ENCODE measurements at places on chromosomes 3 and 15.

GRCh38 chr3:108525256-108525655, 14.9 kb upstream of the MYH15 start:
- DNase-seq = no peak

GRCh38 chr3:13141991-13142412, 68.8 kb upstream of the IQSEC1 start:
- DNase-seq = no peak

GRCh38 chr15:98724048-98724447, 75.7 kb downstream of the IGF1R start:
- no peak for DNase-seq

- no peak for DNase-seq
Observed at GRCh38 chr3:66565301-66565700, 64.5 kb upstream of the LRIG1 start.

GRCh38 chr3:126512916-126513650, 4.5 kb downstream of the UROC1 start:
- no peak for DNase-seq

- no peak for DNase-seq
Observed at GRCh38 chr3:29065211-29065785, 215.6 kb upstream of the RBMS3 start.

- no peak for DNase-seq
Observed at GRCh38 chr3:23258110-23258509, 55.0 kb downstream of the UBE2E2 start.

DNA sequence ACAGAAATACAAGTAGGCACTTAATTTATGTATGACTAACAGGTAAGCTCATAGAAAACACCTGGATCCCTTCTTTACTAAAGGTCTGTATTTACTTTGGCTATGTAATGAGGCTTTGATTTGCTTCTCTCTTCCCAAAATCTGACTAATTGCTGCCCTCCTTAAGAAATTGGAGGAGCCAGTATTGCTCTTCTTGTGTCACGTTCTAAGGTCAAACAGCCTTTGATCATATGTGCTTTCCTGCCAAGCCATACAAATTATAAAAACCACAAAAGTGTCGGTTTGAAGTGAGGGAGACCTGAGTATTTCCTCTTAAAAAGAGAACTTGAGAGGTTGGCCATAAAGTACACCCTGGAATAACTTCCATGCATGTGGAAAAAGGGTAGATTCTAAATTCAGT, 112.1 kb upstream of the MB21D2 start:
- DNase-seq = no peak

DNA sequence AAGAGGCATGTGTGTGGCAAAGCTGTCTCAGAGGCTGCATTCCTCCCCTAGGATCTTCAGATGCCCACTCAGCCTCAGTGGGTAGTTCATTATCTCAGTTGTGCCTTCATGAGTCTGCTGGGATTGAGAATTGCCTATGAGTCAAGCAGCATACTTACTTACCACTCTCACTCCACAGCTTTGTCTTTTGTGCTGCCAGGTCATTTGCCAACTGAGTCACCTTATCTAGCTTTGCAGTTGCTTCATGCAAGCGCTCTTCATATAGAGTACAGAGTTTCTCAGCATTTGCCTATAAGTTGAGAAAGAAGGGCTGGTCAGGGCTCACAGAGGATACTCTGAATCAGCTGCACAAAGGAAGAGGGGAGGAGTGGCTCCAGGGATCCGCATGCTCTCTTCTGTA, 89.5 kb downstream of the MYH15 start:
- no peak for DNase-seq

DNA sequence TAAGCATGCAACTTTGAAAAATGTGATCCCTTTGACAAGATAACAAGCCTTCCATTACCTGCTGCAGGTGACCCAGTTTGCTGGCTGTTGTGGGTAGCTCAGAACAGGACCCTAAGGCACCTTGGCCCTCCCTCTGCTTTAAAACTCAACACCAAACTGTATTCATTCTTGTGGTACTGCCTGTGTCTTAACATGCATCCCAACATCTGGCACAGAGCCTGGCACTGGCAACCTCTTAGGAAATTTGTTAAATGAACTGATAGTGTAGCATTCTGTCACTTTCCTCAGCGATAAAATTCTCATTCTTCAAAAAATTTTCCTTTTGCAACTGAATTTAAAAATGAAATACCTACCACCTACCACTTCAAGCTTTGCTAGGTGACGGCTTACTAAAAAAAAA, 287.3 kb upstream of the ADAMTS9 start:
- no peak for DNase-seq

DNA sequence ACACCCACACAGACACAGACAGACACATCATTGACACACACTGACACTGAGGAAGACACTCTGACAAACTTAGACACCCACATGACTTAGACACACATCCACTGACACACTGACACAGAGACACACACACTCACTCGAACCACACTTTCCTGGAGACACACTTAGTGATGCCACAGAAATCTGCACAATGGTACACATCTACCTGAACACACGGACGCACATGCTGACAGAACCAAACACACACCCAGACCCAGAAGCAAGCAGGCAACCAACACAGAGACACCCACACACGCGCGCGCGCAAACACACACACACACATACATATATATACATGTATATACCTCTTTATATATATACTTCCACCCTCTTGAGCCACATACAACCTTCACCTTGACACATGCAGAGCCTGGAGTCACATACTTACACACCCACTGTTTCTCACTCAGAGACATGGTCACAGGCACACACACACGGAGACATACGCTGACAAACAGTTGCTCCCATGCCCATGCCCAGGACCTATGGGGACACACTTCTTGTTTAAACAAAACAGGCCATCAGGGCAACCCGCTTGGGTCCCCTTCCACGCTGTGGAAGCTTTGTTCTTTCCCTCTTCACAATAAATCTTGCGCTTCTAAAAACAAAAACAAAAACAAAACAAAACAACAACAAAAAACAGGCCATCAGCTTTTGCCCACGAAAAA, 913 bp upstream of the SCN5A start:
- DNase-seq = no peak

DNA sequence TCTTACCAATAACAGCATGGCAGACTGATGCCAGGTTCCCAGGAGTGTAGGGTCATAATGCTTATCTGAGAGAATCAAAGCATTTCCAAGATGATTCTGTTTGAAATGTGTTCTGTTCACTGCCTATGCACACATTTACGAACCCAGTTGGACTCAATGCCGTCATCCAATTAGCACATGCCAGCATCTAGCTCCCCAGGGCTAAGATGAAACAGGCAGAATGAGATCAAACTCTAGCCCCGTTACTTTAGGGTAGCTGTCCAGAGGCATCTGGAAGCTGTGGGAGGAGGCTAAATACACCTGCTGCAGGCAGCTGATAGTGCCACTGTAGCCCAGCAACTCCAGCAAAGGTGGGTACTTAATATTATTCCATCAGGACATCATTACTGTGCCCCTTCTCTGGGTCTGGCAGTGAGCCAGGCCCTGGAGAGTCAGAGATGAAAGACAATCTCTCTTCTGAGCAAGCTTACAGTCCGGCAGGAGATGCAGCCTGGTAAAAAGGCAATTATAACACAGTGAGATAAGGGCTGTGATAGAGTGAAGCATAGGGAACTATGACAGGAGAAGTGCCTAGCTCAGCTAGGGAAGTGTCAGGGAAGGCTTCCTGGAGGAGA, 156.4 kb upstream of the PPP2R3A start:
- DNase-seq = no peak

- no peak for DNase-seq
Observed at GRCh38 chr15:89356634-89357298, 22.1 kb upstream of the POLG start.

- DNase-seq = peak; percentile 49
Observed at GRCh38 chr15:82709421-82710207, at the start of gene AP3B2. Gene AP3B2, minus strand, starts transcription at chr15:82709875. Its CDS starts 169 bp downstream, at chr15:82709706.

GRCh38 chr3:142779591-142779990, 55.8 kb downstream of the TRPC1 start:
- DNase-seq = no peak

- DNase-seq = no peak
Observed at GRCh38 chr3:52454938-52455282, 494 bp upstream of the NISCH start.

DNA sequence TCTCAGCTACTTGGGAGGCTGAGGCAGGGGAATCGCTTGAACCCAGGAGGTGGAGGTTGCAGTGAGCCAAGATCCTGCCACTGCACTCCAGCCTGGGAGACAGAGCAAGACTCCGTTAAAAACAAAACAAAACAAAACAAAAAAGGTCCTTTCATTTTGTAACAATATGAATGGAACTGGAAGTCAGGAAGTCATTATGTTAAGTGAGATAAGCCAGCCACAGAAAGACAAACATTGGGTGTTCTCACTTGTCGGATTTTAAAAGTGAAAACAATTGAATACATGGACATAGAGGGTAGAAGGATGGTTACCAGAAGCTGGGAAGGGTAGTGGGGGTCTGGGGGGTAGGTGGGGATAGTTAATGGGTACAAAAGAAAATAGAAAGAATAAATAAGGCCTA, 12.5 kb upstream of the B3GALNT1 start:
- DNase-seq = no peak

Data from activated CD4-positive, alpha-beta T cell treated with anti-CD3 and anti-CD28 coated beads for 1 hour (primary cell).